ENCODE measurements at places on chromosomes 5 and 9.

DNA sequence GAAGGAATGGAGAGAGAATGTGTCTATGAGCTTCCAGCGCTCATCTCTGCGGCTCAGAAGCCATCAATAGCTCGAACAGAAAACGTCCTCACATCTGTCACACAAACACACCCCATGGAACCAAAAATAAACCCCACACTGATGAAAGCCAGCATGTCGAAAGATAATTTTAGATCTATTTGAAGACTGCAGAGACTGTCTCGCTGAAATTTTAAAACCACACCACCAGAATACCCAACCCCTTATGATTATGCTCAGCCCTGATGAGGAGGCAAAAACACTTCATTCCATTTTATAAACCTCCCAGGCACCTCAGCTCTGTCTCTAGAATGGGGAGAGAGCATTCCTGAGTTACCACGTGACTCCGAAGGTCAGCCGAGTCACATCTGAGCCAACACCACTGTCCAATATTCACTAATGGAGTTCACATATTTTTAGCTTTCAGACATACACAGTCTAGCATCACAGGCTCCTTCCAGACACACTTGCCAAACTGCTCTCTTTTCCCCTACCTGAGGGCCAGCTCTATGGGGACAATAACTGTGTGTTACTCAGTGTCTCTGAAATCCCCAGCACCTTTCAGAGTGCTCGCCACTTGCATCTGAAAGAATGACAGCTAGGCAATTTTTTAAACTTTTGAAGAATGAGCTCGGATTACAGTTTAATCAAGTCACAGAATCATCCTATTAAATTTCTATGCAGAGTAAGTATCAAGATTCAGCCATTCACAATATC lies 63.2 kb downstream of the SERINC5 start:
- DNase-seq: no peak

DNA sequence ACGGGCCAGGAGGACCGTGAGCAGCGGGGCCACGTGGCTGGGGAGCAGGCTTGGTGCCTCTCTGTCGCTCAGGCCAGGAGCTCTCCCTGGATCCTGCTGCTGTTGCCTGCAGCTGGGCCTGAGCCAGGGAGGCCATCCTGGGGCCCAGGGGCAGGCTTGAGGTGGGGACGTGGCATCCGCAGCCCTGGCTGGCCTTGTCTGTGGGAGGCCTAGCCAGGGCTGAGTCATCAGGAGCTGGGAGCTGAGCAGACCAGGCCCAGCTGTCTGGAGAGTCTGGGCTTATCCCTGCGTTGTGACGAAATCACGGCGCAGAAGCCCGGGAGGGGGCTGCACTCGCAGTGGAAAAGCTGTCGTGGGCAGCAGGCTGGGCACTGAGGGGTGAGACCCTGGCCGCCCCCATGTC lies 138.8 kb upstream of the COL5A1 start:
- no peak for DNase-seq

DNA sequence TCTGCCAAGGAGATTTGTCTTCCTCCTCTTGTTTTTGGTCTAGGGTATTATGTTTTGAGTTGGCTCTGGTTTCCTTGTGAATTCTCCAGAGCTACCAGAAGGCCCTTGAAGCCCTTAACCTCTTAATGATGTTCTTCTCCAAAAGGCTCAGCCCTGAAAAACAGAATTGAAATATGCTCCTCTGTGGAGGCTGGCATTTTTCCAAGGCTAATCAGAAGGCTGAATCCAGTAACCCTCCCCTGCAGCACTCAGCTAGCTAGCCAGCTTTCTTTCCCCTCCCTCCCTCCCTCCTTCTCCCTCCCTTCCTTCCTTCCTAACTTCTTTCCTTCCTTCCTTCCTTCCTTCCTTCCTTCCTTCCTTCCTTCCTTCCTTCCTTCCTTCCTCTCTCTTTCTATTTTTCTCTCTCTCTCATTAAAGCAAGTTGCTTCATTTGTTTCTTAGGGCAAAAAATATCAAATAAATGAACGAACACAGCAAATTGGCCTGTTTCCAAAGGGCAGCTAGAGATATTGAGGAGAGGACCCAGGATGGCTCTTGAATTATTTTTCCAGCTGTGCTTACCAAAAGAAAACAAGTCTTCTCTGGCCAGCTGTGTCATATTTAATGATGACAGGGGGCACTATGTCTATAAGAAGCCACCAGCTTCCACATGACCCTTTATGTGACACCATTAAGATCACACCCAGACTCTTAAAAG lies 38.7 kb downstream of the JAKMIP2 start:
- DNase-seq: no peak

GRCh38 chr5:153400931-153401330 lies 89.5 kb upstream of the GRIA1 start:
- DNase-seq: no peak

GRCh38 chr5:50751064-50751657 lies 84.7 kb downstream of the PARP8 start:
- no peak for DNase-seq

- DNase-seq: no peak
Observed at GRCh38 chr5:41306005-41306404, 92.7 kb upstream of the C6 start.

GRCh38 chr5:55101556-55102276 lies 730 bp upstream of the GZMA start:
- no peak for DNase-seq

DNA sequence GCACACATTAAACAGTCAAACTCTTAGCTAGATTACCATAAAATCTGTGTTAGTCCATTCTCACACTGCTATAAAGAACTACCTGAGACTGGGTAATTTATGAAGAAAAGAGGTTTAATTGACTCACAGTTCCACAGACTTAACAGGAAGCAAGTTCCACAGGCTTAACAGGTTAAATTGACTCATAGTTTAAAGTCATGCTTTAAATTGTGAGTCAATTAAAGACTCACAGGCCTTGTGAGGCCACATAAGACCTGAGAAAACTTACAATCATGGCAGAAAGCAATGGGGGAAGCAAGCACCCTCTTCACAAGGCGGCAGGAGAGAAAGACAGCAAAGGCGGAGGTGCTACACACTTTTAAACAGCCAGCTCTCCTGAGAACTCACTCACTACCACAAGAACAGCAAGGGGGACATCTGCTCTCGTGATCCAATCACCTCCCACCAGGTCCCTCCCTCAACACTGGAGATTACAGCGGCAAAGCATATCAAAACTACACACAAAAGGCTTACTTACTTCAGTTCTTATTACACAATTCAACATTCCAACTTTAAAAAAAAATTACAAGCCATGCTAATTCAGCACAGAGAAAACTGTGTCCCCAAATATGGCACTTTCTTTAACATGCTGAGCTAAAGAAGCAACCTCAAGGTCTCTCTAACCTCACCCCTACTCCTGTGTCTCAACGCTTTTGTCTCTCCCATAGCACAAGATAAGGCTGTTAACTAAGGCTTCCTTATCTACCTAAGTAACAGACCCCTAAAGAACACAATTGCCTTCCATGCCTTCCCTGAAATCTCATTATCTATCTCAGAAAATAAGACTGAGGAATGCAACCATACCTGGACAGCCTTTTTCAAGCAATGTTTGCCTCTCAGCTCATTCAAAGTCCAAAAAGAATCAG lies 805.1 kb downstream of the NR2F1-AS1 start:
- no peak for DNase-seq

DNA sequence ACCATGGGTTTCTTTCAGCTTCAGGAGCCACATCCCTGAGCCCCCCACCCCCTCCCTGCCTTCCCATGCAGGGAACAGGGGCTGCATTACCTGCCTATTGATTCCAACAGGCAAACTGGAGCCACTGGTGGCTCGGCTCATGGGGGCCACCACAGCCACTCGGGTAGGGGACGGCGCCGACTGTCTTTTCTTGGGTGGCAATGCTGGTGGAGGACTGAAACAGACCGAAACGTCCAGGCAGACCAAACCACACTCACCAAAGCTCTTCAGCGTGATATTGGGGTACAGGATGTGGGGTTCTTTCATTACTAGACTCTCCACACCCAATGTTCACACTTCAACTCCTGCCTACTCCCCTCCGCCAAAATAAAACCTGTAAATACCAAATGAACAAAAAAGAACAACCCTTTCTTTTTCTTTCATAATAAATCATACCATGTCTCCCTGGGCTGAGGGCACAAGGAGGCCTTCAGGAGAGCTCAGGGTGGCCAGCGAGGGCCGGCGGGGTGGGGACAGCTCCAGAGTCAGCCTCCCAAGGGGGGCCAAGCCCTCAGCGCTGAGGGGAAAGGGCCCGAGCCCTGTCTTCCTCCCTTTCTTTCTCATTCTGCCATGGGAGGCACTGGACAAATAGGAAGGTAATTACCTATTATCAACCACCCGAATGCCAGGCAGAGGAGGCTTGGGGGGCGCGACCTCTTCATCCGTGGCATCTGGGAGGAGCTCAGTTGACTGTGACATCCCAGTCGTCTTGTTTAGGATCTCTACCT lies 83.3 kb downstream of the PRRT1B start:
- no peak for DNase-seq

GRCh38 chr5:35056686-35057085 lies 8.9 kb upstream of the AGXT2 start:
- no peak for DNase-seq

DNA sequence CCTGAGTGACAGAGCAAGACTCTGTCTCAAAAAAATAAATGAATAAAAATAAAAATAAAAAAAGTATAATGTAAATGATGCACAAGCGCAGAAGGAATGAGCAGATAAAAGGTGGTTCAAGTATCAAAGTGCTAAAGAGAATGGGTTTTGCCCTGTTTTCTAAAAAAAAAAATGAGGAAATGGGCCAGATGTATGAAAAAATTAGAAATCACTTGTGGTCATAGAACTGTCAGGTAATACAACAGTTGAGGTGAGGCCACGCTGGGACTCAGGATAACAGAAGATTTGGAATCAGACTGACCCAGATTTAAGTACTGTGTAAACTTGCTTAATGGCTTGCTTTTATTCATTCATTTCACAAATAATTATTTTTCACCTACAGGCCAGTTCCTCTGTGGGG lies 69.8 kb downstream of the MAPKAP1 start:
- DNase-seq: no peak

DNA sequence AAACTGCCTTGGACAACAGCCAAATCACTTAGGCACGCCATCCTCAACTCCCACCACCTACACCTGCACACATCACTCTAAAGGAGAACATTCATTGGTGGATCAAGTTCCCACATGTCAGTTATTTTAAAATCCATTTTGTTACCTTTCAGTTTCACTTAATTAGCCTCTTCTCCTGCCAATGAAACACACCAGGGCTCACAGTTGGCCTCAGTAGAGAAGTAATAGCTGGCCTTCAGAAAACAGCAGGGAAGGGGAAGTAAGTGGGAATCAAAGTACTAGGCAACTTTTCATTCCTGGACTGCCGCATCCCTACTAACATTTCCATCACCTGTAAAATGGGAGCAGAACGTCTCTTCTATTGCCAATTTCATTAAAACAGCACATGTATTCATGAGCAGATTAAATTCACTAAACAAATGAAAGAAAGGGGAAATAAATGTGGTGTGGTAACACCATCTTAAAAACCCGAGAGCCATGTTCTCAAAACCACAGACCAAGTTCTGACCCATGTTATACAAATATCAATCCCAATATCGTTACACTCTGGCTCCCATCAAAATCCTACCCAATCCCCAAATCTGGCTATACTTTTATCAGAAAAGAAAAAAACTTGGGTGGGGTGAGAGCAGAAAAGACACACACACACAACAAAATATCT lies 1.7 kb downstream of the SIL1 start:
- no peak for DNase-seq

DNA sequence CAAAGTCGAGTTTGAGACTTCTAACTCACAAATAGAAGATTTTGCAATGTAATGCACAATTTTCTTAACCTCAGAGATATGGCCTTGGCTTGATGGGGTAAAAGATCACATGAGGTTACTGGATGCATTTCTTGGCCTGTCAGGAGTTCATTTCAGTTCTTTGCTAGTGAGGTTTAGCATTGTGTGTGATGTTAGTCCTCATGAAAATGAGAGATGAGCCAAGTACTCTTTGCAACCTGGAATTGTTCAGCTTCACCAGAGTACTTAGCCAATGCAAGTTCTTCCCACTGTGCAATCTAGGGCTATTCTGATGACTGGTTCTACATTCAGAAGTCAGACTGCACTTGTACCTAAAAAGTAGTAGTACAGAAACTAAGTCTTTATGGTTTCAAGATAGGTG lies 24.9 kb downstream of the GNAQ start:
- no peak for DNase-seq

GRCh38 chr5:40416098-40416497 lies 263.6 kb upstream of the PTGER4 start:
- DNase-seq: no peak

GRCh38 chr5:27494887-27495286 lies 456.5 kb upstream of the CDH9 start:
- DNase-seq: no peak

GRCh38 chr5:136311999-136312398 lies 53.3 kb downstream of the TRPC7 start:
- DNase-seq: no peak

DNA sequence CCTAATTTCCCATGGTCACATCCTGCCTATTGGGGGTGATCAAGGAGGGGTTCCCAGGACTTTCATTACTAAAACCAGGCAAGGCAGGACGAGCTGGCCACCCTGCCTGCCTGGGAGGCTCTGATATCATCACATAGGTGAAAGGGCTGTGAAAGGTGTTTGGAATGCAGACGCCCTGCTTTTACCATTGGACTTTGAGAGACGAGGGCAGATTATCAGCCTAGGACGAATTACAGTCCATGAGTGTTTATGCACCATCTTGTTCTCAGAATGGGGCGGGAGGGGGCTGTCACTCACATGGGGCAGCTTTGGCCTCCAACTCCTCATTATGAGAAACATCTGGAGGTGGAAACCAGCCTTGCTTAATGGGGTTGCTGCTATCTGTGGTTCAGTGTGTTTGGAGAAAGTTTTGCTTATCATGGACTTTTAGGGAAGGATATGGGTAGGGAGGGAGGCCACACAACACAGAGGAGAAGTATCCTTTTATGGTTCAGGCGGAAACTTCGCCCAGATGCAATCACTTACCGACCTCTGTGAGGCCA lies 69.8 kb upstream of the UBTD2 start:
- no peak for DNase-seq

- no peak for DNase-seq
Observed at GRCh38 chr5:75337366-75338021, 474 bp downstream of the HMGCR start.

- no peak for DNase-seq
Observed at GRCh38 chr9:22124263-22125011, 115.3 kb upstream of the CDKN2B start.

- no peak for DNase-seq
Observed at GRCh38 chr9:135083831-135084230, 3.6 kb upstream of the OLFM1 start.

GRCh38 chr5:38446029-38446522 lies 110.4 kb downstream of the LIFR start:
- no peak for DNase-seq

GRCh38 chr9:112378328-112379176 lies 1.4 kb upstream of the HSDL2 start:
- no peak for DNase-seq
